ENCODE measurements at places on chromosomes 2 and 18.

DNA sequence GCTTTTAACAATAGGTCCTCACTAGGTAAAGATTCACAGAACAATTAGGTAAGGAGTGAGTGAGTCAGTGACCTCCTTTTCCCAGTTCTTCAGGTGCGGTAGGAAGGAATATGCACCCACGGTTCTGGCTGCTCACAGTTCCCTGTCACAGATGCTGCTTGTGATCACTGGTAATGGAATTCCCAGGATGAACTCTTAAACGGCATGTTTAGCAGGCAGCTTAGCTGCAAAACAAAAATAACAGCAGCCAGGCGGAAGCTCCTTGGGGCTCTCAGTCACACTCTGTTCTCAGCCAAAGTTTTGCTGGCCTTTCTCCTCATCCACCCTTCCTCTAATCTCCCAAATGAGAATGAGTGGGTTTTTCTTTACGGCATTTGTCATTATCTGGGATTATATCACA, 274.5 kb downstream of the MYT1L start:
- no peak for DNase-seq
- H3K27ac ChIP-seq: no peak overlapping the region
- H3K4me3 ChIP-seq: no peak overlapping the region
- H3K27me3 ChIP-seq: no peaks in the 10 kb centered on the region
- no peaks in the 10 kb centered on the region for H3K36me3 ChIP-seq
- peaks cover 7% of the 10 kb centered on the region for H3K4me1 ChIP-seq

DNA sequence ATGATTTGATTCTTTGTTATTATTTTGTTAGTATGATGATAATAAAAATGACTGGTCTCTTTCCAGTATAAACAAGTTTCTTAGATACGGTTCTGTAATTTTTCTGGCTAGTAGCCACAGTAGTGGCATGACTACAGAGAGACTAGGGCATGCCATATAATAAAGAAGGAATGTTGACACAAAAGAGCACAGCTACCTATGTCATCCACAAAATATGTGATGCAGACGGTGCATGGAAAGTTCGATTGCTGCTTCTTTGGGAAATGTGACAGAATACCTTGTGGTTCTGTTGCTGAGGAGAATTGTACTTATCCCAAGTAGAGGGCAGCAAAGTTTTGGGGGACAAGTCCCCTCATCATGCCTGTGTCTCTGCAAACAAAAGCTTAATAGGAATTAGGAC, 26.1 kb upstream of the SETBP1 start:
- H3K4me1 ChIP-seq: no peaks in the 10 kb centered on the region
- no peak overlapping the region for H3K4me3 ChIP-seq
- H3K27ac ChIP-seq: no peak overlapping the region

GRCh38 chr2:8426550-8426949, 255.3 kb upstream of the ID2 start:
- no peak for DNase-seq
- no peaks in the 10 kb centered on the region for H3K27me3 ChIP-seq
- H3K4me3 ChIP-seq: peak overlapping the region; percentile 57
- H3K36me3 ChIP-seq: peaks cover 12% of the 10 kb centered on the region
- H3K4me1 ChIP-seq: peaks cover 37% of the 10 kb centered on the region
- no peak overlapping the region for H3K27ac ChIP-seq

DNA sequence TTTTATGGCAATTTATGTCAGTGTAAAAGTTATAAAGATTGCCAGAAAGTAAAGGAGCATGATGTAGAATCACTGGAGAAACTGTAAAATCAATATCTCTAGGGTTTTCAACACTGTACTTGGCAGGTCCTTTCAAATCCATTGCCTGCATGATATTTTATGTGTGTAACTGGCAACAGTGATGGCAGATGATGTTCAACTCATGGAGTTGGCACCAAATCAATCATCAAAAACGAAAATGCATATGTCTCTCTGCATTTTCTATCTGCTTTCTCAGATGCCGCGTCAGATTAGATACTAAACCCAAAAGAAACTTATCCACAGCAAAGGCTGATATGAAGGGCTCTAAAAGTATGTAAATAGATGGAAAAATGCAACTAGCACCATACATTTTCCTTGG, 1395.5 kb upstream of the PIK3C3 start:
- H3K36me3 ChIP-seq: no peaks in the 10 kb centered on the region
- no peak for DNase-seq
- H3K4me1 ChIP-seq: no peaks in the 10 kb centered on the region
- H3K27me3 ChIP-seq: no peaks in the 10 kb centered on the region
- H3K27ac ChIP-seq: no peak overlapping the region

DNA sequence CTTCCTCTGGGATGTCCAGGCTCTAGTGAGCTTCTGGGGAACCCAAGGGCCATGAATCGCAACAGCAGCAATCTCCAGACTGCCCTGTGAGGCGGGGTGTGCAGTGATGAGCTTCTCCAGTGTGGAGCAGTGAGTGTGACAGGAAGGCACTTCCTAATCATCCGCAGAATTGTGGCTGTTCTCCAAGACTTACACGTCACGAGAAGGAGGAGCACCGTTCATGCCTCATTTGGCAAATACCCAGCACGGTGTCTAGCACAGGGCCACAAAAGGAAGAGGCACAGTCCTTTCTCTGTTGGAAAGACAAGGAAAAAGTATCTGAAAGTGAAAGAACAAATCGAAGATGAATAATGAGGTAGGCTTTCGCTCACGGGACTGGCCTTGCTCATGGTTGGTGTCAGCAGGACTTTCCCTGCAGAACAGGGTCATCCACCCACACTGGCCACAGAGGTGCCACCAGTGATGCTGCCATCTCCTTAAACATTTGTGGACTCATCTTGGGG, 125.1 kb upstream of the HAAO start:
- H3K4me3 ChIP-seq: no peak overlapping the region
- peaks cover 10% of the 10 kb centered on the region for H3K4me1 ChIP-seq
- H3K36me3 ChIP-seq: no peaks in the 10 kb centered on the region
- no peak for DNase-seq
- peaks cover 30% of the 10 kb centered on the region for H3K27me3 ChIP-seq

DNA sequence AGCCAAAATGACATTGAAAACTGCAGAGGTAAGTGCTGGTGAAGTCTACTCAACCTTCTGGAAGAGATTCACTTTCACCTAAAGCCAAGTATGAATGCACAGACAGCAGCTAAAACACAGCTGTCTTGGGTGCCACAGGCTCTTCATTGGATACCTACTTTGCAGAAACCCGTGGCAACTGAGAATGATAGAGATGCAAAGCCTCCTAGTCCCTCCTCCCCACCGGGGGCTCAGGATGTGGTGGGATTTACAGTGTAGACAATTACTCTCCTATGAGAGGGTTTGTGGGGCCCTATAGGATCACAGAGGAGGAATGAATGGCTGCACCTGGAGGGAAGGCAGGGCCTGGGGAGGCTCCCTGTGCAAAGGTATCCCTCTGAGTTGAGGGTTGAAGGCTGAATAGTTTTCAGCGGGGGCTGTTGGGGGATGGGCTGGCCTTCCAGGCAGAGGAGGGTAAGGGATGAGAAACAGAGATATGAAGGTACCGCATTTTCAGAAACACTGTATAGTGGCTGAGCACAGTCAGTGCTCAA, 131.6 kb downstream of the RNF144A start:
- peak overlapping the region; percentile 70 for H3K27ac ChIP-seq
- no peak for DNase-seq
- peaks cover 4% of the 10 kb centered on the region for H3K4me1 ChIP-seq
- no peaks in the 10 kb centered on the region for H3K27me3 ChIP-seq

Data from effector memory CD8-positive, alpha-beta T cell (primary cell).